Activated gamma-delta T cell treated with Interleukin-2 at 50 U/mL for 16 hours (primary cell): ENCODE measurements at places on chromosomes 6 and 20.

DNA sequence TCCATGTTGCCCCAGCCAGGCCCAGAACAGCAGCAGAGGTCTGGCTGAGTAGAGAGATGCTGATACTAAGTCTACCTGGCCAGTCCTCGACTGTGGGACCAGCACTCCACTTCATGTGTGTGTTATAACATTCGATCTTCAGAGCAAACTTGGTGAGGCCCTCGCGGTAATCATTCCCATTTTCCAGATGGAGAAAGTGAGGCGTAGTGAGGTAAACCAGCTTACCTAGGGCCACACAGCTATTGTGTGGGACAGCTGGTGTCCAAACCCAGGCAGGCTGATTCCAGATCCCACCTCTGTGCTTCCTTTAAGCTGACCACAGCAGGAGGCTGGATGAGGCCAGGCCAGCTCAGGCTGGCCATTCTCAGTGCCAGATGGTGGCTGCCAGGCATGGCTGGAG lies 47.7 kb upstream of the SLC32A1 start:
- no peak for DNase-seq

DNA sequence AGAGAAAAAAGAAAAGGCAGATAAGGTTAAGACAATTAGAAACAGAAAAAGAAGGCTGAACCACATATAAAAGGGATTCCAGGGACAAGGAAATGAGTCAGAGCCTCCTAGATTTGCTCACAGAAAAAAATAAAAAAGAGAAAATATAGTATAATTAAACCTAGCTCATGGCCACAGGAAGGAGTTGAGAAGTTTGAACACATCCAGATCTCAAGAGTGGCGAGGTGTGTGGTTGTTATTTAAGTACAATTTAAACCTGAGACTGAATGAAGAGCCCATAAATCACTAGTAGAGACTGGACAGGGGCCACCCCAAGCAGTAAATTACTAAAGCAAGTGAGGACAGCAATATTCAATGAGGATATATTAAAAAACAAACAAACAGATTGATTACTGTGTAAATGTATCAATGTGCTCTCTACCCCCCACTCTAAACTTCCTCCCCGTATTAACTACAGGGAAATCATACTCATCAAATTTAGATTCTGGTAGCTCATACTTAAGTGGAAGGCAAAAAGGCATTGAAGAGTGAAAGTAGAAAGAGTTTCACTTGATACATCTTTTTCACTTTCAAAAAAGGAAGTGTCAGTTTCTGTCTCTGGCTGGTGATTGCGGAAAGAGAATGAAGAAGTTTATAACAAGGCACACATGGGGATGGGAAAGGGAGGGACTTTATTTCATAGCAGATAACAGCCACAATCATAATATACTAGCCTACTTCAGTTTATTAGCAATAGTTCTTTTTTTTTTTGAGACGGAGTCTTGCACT lies 49.3 kb upstream of the SCAF8 start:
- no peak for DNase-seq

DNA sequence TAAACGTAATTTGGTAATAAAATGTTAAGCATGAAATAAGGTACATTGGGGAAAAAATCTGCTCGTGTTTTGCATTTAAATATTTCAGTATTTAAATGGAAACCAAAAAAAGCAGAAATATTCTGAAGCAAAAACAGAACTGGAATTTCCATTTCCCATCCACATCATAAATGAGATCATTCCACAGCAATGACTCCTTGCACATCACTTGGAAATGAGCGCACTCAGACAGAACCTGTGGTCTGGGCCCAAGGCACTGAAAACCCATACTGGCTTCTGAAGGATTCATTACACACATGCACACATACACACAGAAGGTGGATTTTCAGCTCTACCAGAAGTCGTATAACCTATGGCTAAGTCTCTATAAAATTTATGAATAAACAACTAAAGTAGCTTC lies 174.8 kb downstream of the IBTK start:
- DNase-seq, result no peak

- no peak for DNase-seq
These were observed 9.1 kb downstream of the FAM83D start for GRCh38 chr20:38935285-38935684.
